Activated T-cell treated with anti-CD3 and anti-CD28 coated beads, Interleukin-2, amount 50 U/mL, for 72 hours (primary cell): ENCODE measurements at places on chromosomes 1 and 21.

GRCh38 chr1:172356620-172357019 lies 63.9 kb upstream of the C1orf105 start:
- DNase-seq: no peak

- DNase-seq: no peak
Measured at GRCh38 chr1:66368261-66368660, 165.7 kb upstream of the SGIP1 start.

DNA sequence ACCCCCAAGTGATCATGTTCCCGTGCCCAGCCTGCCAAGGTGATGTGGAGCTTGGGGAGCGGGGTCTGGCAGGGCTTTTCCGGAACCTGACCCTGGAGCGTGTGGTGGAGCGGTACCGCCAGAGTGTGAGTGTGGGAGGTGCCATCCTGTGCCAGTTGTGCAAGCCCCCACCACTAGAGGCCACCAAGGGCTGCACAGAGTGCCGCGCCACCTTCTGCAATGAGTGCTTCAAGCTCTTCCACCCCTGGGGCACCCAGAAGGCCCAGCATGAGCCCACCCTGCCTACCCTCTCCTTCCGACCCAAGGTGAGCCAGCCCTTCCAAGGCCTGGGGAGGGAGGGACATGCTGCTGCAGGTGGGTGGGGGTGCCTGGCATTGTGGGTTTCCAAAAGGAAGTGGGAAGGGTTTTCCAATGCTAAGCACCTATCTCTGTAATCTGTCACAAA lies 2.3 kb downstream of the TRIM46 start:
- peak; percentile 57 for DNase-seq

GRCh38 chr1:23514111-23514679 lies 16.8 kb downstream of the E2F2 start:
- DNase-seq: no peak

DNA sequence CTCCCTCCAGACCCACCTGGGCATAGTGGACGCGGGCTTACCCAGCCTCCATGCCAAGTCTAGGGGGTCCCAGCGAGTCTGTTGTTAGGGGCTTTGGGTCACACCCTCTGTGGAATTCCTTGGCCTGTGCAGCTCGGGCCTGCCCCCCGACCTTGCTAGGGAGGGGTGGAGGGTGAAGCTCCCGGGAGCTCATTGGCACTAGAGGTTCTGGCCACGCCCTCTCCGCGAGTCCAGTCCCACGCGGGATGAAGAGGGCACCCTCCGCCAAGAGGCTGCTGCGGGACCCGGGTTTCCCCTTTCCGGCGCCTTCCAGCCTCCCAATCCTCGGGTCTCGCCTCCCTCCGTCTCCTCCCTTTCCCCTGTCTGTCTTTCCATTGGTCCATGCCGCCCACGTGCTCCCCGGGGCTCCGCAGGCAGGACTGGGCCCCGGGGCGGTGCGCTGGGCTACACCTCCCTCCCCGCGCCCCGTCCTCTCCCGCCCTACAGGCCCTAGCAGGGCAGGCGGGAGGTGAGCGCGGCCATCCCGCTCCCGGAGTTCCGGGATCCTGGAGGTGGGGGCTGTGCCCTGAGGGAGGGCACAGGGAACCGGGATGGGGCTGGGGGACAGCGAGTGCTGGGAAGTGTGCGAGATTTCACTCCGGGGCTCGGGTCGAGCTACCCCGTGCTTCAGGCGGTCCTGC lies 3.5 kb downstream of the RUSC1 start:
- peak; percentile 96 for DNase-seq

DNA sequence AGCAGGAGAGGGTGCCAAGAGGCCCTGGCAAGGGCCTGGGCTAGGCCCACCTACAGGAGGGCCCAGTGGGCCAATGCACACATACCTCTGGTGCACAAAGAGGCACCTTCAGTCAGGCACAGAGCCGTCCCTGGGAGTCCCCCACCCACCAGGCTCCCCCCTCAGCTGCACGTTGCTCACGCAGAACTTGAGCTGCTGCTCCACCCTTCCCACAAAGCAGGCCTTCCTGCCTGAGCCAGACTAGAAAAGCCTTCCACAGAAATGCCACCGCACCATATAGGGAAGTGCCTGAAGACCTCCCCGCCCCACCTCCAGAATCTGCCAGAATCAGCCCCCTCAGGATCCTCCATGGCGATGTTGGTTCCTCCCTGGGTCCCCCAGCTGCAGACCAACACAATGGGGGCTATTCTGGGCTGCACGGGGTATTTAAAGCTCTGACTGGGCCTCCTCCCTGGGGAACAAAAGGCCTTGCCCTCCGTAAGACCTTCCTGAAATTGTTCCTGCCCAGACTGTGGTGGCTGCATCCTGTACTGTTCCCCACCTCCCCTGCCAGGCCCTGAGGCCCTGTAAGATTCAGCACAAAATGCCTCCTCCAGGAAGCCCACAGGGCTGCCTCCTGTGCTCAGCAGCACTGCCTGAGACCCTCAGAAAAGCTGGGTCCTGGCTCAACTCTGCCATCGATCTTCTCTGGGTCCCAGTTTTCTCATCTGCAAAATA lies 27.2 kb downstream of the HSPG2 start:
- DNase-seq: peak; percentile 32

- DNase-seq: no peak
Measured at GRCh38 chr1:71850936-71851335, 431.4 kb downstream of the NEGR1 start.

DNA sequence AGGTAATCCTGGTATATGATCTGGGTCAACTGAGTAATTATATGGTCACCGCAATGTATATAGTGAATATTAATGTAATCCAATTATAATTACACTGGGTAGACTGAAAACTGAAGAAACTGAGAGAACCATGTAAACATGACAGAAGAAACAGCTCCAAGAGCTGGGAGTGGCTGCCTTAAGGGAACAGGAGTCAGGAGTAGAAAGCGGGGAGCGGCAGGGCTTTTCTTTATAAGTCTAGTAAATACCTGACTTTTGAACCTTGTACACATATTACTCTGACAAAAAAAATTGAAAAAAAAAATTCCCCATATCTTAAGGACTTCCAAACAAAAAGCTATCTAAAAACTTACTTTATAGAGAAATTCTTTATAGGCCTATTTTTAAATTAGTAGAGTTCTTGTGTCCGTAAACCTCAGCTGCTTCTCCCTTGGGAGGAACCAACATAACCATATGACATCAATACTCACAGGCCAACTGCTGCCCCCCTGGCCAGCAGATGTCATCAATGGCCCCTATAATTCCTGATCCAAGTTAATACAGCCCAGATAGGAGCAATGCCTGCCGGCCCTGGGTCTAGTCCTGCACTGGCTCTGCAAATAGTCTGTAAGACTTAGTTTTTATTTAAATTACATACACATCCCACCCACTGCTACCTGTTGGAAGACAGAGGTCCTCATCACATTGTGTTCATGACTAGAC lies 33.8 kb downstream of the THAP3 start:
- no peak for DNase-seq

DNA sequence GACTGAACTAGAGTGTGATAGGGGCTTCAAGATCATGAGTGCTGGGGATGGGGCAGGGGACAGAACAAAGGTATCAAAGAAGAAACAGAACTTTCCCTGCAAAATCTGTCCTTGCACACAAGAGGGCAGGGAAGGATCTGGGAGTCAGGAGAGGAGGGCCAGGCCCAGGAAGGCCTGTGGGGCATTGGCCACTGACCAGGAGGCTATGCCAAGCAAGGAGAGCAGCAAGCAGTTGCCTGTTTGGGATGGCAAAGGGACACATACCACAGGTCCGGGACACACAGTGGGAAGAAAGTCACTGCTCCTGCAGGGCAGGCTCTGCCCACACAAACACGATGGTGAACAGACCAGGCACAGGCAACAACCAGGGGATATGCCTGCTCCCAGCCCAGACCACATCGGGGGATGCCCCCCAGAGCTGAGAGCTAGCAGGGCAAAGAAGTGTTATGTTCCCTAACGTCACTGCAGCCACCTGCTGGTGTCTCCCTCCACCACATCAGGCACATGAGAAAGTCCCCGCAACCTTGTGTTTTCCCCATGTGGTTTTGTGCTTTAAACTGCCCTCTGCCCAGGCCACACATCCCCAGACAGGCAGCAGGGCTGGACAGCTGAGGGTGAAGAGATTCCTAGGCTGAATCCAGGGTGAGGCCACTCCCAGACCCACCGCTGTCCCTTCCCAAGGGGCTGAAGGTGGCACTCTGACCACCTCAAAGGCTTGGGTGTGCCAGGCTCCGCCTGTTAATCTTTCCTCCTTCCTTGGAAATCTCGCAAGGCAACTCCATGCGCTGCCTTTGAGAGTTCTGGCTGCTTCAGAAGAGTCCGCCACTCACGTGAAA lies 53.6 kb downstream of the KIF21B start:
- DNase-seq: peak; percentile 59

- no peak for DNase-seq
Measured at GRCh38 chr1:202588503-202589189, 121.6 kb downstream of the SYT2 start.

- peak; percentile 64 for DNase-seq
Measured at GRCh38 chr1:156217871-156218270, 5.1 kb downstream of the PMF1 start.

GRCh38 chr1:199123615-199124014 lies 484.8 kb downstream of the PTPRC start:
- DNase-seq: no peak
